NCI-H187 treated with DMSO at 0.1 percent for 48 hours (cell line): ENCODE measurements at places on chromosomes 16 and 17.

DNA sequence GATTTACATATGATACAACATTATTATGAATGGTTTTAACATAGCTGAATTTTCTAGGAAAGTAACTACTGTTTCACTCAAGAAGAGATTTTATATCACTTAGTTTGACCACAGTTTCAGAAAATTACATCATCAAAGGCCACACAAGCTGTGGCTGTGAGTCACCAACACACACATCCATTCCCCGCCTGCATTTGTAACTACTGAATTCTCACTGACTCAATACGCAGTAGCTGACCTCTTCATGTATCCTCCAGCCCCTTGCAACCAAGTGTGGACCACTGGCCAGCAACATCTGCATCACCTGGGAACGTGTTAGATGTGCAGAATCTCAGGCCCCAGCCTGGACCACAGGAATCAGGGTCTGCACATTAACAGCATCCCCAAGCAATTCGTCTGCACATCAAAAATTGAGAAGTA lies 197.6 kb downstream of the XYLT1 start:
- no peak for DNase-seq

GRCh38 chr17:49997301-49997650 lies 2.3 kb upstream of the DLX3 start:
- DNase-seq: no peak

DNA sequence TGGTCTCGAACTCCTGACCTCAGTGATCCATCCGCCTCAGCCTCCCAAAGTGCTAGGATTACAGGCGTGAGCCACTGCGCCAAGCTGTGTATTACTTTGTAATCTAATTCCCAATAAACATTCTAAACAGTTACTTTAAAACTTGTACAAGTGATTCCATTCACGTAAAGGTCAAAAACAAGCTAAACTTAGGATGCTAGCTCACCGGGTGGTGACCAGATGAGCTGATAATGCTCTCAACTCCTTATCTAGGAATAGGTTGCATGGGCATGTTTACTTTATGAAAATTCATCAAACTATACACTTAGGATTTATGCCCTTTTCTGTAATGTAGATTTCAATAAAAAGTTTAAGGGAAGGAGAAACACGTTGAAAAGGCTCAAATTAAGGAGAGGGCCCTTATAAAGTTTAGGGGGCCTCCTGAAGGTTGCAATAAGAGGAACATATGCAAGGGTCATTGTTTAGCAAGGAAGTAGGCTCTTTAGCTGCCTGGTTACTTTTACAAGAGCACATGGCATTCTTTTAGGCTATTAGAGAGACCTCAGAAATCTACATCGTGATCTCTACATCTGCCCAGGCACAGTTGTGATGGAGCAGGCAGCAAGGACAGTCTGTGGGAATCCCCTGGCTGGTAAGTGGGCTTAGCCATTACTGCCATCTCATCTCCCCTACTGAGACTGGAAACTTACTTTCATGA lies 13.3 kb downstream of the CDR2 start:
- DNase-seq: no peak

DNA sequence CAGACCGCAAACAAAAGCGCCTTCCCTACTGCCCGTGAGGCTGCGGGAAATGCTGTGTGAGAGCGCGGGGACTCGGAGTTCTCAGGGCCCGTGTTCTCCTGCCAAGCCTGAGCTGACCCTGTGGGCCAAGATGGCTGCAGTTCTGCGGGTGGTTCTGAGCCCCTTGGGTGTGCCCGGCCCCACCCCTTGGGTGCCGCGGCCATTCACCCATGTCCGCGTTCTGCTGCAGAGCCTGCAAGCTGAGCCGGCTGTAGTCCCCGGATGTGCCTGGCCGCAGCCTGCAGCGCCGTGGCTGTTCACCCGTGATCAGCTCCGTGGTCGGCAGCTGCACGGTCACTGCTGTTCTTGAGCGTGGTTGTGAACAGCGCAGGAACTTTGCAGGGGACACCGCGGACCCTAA lies 20.0 kb downstream of the ACSF3 start:
- DNase-seq: no peak

DNA sequence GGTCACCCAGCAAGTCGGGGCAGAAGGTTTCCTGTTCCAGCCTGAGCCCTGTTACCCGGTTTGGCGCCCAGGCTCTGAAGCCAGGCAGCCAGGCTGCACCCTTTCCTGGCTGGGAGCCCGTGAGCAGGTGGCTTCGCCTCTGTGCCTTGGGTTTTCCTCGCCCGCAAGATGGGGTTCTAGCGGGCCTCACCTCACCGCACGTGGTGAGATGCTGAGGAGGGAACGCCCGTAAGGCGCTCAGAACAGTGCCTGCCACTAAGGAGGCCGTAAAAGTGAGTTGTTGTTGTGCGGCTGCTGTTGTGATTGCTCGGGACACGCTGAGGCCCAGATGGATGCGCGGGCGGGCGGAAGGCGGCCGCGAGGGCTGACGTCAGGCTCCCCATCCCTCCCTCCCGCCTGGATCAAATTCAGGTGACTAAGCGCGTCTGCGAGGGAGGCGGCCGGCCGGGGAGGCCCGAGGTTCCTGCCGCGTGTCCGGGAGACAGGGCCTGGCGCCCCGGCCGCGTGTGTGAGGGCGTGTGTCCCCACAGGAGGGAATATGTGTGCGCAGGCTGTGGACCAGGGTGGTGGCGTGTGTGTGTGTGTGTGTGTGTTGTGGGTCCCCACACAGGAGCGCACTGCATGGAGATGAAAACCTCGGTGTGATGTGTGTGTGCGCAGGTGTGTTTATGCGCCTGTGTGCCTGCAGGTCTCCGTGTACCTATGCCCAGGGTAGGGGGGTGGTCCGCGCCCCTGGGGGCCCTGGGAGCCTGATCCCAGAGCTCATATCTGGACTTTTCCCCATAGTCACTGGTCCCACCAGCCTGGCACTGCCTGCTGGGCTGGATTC lies 4.3 kb downstream of the CAMKK1 start:
- no peak for DNase-seq

- no peak for DNase-seq
These were observed 26.7 kb upstream of the PLCG2 start for GRCh38 chr16:81752225-81752875.

GRCh38 chr16:88407042-88407420 lies 24.3 kb downstream of the ZNF469 start:
- DNase-seq: no peak

GRCh38 chr17:29505836-29506235 lies 61.0 kb downstream of the ABHD15 start:
- no peak for DNase-seq

DNA sequence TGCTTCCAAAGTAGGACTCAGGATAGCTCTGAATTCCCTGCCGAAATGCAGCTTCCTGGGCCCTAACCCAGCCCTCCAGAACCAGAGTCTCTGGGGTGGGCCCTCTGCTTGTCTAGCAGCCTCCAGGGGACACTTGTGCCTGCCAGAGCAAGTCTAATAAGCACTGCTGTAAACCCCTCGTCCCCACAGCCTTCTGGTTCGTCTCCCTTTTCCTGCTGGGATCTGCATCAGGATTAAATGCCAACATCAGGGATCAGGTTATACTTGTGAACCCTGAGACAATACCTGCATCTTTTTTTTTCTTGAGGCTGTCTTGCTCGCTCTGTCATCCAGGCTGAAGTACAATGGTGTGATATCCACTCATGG lies 282.0 kb downstream of the SEC14L1 start:
- no peak for DNase-seq

DNA sequence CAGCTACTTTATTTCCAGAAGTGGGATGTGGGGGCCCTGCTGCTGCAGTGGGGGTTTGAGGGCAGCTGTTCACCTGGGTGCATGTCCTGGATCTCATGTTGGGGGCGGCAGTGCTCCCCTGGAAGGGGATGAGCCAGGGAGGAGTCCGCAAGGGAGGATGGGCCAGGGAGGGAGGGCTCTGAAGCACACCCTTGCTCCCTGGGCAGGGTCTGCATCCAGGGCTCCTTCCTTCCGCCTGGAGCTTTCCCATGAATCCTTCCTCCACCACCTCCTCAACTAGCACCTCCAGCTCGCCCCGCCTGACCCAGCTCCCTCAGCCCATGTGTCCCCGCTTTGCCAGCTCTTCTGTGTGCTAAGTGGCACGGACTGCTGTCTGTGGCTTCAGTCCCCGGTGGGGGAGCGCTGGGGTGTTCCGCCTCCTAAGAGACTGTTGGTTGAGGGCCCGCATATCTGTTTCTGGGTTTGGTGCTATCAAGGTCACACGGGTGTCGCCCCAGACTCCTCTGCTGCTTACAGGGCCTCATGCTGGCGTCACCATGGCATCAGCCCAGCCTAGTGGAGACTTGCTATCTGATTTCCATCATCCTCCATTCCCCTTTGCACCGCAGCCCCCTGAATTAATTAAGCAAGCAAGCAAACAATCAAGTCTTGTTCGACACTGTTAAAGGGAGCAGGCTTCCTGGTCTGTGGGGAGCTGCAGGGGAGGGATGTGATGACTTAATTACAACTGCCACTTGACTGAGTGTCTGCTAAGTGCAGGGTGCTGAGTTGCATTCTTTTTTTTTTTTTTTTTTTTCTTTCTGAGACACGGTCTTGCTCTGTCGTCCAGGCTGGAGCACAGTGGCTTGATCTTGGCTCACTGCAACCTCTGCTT lies 71.8 kb downstream of the PRKCA start:
- peak; percentile 63 for DNase-seq

GRCh38 chr17:16329519-16330271 lies 23.6 kb downstream of the CENPV start:
- no peak for DNase-seq

GRCh38 chr16:76668207-76668725 lies 391.1 kb downstream of the CNTNAP4 start:
- no peak for DNase-seq

GRCh38 chr17:63275971-63276745 lies 169.9 kb downstream of the CYB561 start:
- no peak for DNase-seq

DNA sequence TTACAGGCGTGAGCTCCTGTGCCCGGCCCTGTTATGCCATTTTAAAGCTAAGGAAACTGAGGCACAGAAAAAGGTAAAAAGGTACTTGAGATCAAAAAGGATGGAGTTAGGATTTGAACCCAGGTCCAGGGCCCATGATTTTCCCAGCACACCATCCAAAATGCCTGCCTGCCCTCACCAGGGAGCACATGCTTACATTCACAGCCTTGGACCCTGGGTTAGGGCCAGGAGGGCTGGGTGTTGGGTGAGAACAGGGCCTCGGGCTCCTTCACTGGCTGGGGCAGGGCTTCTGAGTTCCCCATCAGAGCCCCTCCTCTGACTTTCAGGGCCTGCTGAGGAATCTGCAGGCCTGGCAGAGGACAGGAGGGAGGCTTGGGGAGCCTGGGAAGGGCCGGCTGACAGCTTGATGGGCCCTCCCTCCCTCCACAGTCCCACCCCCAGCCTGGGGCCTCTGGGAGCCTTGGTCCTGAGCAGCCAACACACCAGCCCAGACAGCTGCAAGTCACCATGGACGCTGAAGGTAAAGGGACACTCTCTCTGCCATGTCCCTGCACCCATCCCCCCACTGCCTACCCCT lies at the start of gene QPRT:
TSS of gene QPRT (plus strand) at position 490 of the 577 bp plus-strand sequence. CDS start at position 508, 18 bp downstream.
- no peak for DNase-seq

DNA sequence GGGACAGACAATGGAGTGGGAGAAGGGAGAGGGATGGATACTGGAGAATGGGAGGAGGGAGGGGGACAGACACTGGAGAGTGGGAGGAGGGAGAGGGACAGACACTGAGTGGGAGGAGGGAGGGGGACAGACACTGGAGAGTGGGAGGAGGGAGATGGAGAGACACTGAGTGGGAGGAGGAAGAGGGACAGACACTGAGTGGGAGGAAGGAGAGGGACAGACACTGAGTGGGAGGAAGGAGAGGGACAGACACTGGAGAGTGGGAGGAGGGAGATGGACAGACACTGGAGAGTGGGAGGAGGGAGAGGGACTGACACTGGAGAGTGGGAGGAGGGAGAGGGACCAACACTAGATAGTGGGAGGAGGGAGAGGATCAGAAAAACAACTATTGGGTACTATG lies 426.7 kb upstream of the PMFBP1 start:
- no peak for DNase-seq

GRCh38 chr17:41971721-41972523 lies 5.3 kb downstream of the CNP start:
- no peak for DNase-seq

DNA sequence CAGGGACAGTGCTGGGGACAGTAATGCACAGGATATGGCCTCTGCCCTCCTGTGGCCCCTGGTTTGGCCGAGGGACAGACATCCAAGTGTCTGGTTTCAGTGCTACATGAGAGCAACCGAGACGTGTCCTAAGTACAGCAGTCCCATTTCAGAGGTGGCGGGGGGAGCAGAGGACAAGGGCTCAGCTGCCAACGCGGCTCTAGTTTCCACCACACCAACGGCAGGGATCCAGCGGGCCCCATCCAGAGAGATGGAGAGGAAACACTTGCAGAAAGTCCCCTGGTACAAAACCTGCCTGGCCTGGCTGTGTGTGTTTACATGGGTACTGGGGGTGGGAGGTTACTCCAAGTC lies 125.8 kb upstream of the SMURF2 start:
- DNase-seq: no peak

DNA sequence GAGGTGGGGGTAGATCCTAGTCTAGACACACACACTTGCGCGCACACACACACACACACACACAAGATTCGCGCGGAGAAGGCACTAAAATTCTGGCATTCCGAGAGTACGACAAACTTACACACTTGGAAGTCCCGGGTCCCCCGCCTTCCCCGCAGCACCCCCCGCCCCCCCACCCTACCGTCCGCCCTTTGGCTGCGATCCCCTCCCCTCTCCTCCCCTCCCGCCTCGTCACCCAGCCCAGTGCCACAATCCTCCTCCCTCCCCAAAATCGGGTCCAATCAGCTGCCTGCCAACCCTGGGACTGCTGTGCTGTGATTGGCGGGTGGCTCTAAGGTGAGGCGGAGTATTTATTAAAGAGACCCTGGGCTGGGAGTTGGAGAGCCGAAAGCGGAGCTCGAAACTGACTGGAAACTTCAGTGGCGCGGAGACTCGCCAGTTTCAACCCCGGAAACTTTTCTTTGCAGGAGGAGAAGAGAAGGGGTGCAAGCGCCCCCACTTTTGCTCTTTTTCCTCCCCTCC lies at the start of gene SOX9:
TSS of gene SOX9 (plus strand) at position 379 of the 522 bp plus-strand sequence. CDS start 372 bp downstream, outside the sequence.
- DNase-seq: peak; percentile 43

- DNase-seq: peak; percentile 23
These were observed 1.8 kb upstream of the UBTF start for GRCh38 chr17:44221084-44221861.

GRCh38 chr16:78363843-78364555 lies 264.5 kb downstream of the WWOX start:
- no peak for DNase-seq

GRCh38 chr17:82330322-82331239 lies 3.0 kb downstream of the SECTM1 start:
- peak; percentile 23 for DNase-seq

GRCh38 chr16:31002862-31003341 lies 7.5 kb downstream of the STX1B start:
- no peak for DNase-seq

GRCh38 chr16:50826797-50827316 lies 85.0 kb downstream of the CYLD start:
- DNase-seq: no peak
